ENCODE measurements at places on chromosomes 7 and 10.

DNA sequence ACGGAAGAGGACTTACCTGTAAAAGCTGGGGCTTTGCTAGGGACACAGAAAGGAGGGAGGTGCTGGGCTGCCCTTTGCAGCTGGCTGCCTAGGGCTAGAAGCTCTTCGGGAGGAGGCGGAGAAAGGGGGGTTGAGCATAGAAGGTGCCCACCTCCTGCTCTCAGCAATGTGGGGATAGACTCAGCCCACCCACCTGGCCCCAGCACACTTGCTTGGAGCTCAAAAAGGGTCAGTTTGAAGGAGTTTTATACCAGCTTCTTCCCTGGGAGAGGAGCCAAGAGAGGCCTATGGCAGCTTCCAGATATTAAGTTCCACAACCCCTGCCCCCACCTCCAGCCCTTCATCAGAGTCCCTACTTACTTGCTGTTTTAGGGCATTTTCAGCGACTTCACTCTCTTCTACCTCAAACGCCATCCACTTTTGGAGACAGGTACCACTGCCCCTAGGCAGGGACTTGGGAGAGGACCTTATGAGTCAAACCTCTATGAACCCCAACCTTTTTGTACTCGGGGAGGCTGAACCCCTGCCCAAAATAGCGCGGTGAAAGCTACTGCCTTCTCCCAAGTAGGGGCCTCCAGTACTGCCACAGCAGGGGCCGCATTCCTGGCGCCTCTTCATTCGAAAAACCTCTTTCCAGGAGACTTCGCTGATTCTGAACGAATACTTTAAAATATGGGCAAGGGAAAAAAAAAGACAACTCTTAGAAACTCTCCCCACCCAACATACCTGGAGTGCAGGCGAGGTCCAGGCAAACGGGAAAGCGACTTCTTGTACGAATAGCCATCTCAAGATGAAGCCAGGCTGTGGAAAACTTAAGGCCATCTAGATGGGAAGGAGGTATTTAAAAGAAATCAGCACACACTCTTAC, 1.2 kb upstream of the EVX1 start:
- no peak for DNase-seq

- DNase-seq = no peak
These were observed 90.6 kb downstream of the PIP4K2A start for GRCh38 chr10:22623633-22624253.

DNA sequence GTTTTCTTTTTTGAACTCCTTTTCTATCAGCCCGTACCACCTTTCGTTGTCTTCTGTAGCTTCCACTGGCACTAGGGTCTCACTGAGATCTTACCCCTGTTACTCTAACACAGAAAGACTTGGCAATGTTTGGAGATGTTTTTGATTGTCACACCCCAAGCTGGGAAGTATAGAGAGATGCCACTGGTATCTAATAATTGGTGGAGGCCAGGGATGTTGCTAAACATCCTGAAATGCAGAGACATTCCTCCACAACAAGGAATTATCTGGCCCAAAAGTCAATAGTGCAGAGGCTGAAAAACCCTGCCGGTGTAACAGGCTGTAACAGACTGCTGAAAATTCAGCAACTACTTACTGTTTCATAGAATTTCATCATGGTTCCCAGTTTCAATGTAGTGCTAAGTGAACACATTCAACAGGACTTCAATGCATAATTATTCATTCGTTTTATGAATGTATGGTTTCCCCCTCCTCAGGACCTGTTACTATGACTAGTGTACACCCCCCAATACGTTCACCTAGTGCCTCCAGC, 115.9 kb downstream of the TRIM24 start:
- DNase-seq = no peak

GRCh38 chr10:47137311-47137851, 162.6 kb upstream of the GDF10 start:
- no peak for DNase-seq

GRCh38 chr7:82044497-82045080, 274.7 kb upstream of the HGF start:
- DNase-seq = no peak

- DNase-seq = no peak
These were observed 69.0 kb downstream of the PWWP2B start for GRCh38 chr10:132465889-132466519.

DNA sequence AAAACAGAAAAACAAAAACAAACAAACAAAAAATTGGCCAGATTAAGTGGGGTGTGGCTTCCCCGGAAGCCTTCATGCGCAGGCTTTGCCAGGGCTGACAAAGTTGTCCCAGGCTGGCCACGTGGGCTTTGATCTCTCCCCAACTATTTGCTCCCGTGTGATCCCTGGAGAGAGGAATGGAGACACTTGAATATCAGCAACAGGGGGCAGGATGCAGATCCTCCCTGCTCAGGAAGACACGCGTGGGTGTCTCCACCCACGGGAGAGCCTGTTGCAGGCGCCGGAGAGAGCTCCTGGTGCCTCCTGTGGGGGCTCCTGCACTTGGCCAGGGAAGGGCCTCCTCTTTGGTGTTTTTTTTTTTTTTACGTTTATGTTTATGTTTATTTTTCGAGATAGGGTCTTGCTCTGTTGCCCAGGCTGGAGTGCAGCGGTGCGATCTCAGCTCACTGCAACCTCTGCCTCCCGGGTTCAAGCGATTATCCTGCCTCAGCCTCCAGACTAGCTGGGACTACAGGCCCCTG, 19.0 kb downstream of the TRIM56 start:
- DNase-seq = no peak

DNA sequence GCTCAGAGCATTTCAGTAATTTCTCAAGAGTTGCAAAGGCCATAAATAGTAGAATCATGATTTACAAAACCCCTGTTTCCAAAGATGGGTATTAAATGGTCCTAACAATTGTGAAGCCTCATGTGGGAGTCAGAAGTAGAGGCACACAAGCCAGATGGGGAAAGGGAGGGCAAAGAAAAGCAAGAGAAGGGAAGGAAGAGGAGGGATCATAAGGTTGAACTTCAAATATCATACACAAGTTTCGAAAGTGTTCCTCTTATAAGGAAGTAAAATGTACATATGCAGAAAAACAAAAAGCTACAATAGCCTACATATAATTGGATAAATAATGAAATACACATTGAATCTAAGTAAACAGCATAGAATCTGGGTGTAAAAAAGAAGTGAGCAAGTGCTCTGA, 6.0 kb downstream of the LIPN start:
- DNase-seq = no peak

- DNase-seq = no peak
These were observed 108.5 kb upstream of the SFMBT2 start for GRCh38 chr10:7519351-7519750.

DNA sequence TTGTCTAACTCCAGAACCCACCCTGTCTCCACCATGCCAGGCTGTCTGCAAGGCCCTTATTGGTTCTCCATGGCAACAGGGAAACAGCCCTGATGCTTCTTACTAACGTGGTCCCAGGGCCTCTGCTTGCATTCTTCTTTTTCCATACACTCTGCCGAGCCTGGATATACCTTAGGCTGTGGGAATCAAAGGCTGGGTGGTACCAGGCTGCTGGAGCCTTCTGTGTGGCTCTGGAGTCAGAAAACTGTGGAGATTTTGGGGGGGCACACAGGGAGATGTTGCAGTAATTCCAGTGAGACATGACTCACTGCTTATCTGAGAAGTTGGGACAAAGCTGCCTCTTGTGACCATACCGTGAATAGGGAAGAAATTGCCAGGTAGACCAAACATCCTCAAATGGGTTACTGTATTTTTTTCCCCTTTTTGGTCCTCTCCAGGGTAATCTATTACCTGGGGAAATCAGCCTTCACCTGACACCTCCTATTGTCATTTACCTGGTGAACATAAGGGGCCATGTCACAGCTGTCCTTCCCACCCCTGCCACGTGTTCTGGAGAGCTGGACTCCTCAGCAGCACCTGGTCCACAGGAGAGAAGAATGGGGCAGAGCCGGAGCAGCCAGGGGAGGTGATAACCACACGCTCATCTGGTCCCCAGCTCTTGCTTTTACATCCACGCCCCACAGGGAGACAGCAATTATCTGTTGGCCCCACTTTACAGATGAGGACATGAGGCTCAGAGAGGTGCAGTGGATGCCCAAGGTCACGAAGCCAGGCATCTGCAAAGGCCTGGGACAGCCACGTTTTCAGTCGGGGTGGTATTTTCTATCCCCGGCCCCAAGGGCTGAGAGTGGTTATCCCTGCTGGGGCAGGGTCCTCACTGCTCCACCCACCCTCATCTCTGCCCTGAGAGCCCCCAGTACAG, 4.6 kb downstream of the CHST3 start:
- no peak for DNase-seq

- DNase-seq = no peak
These were observed 60.2 kb downstream of the ZNF277 start for GRCh38 chr7:112266595-112267270.

DNA sequence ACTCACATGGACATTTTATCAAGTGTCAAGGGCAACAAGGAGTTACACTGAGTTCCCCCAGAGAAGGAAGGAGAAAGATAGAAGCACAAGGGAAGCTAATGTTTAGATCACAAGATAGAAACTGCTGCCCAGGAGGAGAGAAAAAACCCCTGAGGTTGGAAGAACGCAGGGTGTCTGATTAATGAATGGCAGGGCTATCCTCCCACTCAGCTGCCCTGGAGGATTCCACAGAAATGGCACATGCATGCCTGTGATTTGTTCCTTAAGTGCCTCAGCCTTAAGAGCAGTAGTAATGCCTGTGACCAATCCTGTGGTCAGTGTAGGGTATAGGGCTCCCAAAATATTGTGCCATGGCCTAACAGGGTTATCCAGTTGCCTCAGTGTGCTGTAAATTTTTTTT, 20.2 kb downstream of the DNAJB9 start:
- no peak for DNase-seq

GRCh38 chr10:103659674-103660363, 166.3 kb downstream of the NEURL1 start:
- peak; percentile 24 for DNase-seq

- no peak for DNase-seq
These were observed 380.9 kb downstream of the GATA3 start for GRCh38 chr10:8435186-8436055.

- DNase-seq = no peak
These were observed 70.0 kb upstream of the FAM13C start for GRCh38 chr10:59432207-59432900.

DNA sequence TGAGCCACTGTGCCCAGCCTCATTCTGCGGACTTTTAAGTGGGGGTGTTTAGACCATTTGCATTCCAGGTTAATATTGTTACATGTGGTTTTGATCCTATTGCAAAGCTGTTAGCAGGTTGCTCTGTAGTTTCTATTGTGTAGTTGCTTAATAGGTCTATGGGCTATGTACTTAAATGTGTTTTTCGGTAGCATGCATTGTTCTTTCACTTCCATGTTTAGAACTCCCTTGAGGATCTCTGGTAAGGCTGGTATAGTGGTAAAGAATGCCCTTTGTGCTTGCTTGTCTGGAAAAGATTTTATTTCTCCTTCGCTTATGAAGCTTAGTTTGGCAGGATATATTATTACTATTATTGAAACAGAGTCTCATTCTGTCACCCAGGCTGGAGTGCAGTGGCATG, 13.4 kb upstream of the LRRD1 start:
- DNase-seq = no peak

DNA sequence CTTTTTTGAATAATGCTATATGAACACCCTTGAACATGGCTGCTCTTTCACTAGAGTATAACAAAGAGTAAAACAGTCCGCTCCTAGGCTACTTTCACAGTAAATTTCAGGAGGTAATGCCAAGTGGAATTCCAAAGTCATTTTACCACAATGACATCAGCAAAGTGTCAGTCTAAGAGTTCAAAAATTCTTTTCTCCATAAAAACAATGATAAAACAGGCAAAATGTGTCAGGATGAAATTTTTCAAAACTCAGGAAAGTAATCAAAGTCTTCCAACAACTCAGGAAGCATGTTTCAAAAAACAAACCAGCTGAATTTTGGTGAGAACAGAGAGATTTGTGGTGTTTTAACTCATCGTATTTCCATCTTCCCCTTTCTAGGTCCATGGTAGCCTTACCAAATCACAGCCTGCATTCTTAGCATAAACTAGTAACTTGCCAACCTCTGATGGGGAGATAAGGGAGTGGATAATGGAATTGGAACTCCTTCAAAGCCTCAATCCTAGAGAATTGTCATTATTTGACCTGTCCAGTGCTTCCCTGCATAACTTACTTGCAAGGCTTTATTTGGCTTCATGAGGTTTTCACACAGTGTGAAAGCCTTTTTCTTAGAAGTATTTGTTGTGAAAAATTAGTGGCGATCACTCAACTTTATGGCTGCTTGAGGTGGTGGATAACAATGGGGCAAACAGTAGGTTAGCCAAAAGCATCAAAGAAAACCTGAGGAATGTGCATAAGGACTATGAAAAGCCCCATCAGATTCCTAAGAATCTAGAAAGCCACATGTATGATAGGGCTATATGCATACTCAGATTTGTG, 302.7 kb downstream of the HDAC9 start:
- DNase-seq = no peak

- no peak for DNase-seq
These were observed 71.0 kb downstream of the SLC25A13 start for GRCh38 chr7:96250776-96251361.

DNA sequence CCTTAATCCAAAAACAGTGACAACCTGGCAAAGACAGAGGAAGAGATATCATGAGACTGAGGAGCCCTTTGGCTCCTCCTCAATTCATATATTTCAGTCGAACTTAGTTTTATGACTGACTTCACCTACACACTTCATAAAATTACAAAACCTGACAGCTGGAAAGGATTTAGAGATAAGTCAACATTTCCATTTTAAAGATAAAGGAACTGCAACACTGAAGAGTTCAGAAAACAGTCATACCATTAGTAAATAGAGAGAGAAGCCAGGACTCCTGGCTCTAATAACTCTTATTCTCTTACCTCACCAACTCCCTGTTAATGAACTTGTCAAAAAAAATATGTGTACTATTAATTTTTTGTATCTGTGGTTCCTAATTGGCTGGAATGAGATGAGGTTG, 141.0 kb upstream of the COL1A2 start:
- DNase-seq = no peak

DNA sequence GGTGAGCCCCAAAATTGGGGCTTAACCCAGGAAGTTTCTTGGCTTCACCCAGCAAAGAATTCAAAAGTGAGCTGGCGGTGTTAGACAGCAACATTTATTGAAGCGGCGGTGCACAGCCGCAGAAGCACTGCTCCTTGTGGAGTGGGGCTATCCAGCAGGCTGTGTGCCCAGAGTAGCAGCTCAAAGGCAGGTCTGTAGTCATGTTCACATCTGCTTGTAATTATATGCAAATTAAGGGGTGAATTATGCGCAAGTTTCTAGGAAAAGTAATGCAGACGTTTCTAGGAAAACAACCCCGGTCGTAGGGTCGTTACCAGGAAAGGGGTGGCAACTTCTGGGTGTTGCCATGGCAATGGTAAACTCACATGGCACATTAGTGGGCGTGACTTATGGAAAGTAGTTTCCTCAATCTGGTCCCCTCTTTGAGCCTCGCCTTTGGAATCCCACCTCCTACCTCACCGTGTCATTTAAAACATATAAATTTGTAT, 13.7 kb upstream of the KBTBD2 start:
- peak; percentile 22 for DNase-seq
